KG1 (cell line): ENCODE measurements at places on chromosomes 5 and 9.

GRCh38 chr9:131046093-131046380 lies 37.1 kb downstream of the LAMC3 start:
- DNase-seq, result no peak

GRCh38 chr5:4375640-4376039 lies 764.5 kb upstream of the ADAMTS16 start:
- no peak for DNase-seq

DNA sequence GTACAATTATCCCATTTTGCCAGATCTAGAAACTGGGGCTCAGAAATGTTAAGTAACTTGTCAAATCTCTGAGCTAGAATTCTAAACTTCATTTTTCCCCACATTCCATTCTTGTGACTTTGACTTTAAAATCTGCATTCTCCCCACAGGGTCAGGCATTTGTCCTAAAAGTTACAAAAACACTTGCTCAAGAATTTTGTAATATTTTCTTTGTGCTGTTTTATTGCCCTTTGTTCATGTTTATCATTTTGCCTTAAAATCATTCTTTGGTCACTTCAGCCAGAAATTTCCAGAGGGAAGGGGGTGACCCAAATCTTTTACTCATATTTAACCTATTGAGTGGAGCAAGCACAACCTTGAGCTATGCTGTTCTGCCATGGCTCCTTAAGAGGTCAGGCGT lies 120.1 kb upstream of the CCL21 start:
- DNase-seq, result no peak

DNA sequence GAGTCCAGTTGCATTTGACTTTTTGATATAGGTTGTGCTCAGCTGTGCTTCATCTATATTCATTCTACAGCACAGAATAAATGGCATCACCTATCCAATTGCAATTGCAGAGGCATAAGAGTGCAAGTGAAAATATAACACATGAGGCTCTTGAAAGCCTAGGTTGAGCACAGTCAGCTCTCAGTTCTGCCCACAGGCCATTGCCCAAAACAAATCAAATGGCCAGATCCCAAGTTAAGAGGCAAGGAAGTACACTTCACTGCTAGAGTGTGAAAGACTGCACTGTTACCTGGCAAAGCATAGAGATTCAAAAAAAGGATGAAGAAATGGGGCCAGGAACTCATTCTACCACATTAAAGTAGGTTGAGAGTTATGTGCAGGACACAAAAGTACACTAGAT lies 305.5 kb upstream of the SEMA6A start:
- no peak for DNase-seq

DNA sequence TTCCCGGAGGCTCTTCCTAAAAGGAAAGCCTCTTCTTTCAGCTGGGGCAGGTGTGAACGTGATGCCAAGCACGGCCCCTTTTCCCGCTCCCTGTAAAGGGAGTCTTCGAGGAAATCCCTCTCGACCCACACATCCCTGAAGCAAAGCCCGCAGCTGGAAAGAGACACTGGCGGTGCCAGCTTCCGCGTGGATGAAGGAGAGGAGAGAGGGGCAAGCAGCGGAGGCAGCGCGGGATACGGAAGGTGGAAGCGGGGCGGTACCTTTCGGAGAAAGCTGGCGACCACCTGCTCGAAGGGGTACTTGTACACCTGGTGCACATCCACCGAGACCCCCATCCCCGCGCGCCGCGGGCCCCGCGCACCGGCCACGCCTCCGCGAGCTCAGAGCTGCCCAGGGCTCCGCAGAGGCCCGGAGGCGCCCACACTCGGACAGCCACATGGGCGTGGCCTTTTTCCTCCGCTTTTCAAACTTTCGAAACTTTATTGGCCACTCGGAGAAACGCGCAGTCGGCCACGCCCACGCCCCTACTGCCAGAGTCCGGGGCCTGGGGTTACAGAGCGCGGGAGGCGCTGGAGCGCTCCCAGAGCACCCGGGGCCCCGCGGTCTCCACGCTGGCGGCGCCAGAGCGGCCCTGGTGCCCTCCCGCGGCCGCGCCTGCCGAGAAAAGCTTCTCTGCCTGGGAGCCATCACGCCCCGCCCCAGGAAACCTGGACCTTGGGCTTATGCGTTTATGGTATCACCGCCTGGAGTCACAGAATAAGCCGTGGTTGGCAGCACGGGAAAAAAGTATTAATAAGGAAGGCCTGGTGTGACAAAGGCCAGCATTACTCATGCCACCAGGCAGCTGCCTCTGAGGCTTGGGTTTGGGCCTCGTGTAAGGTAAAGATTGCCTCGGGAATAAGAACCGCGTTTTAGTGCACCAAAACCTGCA lies at the start of gene PRELID2:
TSS of gene PRELID2 (minus strand) at position 426 of the 931 bp plus-strand sequence. CDS start at position 335, 91 bp downstream.
- DNase-seq, result no peak

DNA sequence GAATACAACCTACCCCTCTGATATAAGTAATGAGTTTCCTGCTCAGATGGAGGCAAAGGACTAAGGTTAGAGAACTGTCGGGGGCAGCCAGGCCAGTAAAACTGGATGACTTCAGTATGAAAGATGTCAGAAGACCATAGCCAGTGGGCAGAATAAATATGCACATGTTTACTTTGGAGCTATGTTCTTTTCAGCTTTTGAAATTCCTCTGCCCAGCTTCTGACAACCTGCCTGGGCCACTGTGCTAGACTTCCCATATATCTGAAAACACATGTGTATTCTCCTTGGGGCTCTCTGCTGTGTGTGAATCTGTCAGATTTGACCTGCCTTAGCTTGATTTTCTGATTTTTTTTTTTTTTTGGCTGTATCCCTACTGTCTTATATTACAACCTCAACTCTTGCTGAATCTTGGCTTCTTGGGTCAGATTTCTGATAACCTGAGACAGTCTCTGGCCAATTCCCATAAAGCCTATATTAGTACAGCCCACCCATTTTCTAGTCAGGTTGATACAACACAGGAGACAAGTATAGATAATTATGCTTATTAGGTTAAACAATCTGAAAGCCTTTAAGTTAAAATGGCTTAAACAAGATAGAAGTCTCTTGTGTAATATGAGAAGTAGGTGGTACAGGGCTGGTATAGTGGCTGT lies 76.6 kb upstream of the PRLR start:
- DNase-seq, result no peak

DNA sequence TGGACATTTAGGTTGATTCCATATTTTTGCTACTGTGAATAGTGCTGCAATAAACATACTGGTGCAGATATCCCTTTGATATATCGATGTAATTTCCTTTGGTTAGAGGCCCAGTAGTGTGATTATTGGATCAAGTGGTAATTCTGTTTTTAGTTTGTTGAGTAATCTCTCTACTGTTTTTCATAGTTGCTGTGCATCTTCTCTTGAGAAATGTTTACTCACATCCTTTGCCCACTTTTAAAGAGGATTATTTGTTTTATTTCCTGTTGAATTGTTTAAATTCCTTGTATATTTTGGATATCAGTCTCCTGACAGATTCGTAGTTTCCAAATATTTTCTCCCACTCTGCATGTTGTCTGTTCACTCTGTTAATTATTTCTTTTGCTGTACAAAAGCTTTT lies 352.6 kb upstream of the TARS1 start:
- DNase-seq, result no peak

- no peak for DNase-seq
Observed at GRCh38 chr5:141883184-141883891, 5.1 kb upstream of the PCDH1 start.

DNA sequence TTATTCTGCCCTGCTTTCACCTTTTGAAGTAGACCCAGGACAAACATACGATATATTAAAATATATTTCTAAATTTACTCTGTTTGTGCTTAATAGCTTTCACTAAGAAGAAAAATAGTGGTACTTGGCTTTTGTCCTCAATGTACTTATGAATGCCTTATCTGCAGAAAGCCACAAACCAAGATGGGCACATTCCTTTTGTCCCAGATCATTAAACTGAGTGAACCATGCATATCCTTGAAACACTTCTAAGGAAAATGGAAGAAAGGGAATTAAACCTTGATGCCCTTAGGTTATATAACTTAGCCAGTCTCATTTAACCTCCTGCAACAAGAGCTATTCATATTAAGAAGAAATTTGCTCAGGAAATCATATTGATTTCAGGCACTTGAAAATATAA lies 553.8 kb upstream of the CDH9 start:
- DNase-seq, result no peak

DNA sequence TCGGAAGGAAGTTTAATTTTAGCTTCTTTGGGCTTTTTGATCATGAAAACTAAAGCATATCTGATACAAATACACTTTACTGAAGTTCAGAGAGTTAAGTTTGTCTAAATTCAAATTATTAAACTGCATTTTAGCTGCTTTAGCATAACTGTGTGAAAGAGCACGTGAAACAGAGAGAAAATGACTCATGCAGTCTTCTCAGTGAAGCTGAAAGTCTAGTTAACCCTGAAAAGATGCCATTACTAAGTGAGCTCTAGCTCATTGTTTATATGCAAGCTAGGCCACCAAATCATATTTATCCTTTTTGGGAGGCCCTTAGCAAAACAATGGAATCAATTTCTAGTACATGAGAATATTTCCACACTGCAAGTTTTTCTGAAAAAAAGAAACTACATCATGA lies 27.6 kb downstream of the TPD52L3 start:
- DNase-seq, result no peak

- no peak for DNase-seq
Observed at GRCh38 chr5:169174923-169175322, 126.0 kb downstream of the SLIT3 start.

DNA sequence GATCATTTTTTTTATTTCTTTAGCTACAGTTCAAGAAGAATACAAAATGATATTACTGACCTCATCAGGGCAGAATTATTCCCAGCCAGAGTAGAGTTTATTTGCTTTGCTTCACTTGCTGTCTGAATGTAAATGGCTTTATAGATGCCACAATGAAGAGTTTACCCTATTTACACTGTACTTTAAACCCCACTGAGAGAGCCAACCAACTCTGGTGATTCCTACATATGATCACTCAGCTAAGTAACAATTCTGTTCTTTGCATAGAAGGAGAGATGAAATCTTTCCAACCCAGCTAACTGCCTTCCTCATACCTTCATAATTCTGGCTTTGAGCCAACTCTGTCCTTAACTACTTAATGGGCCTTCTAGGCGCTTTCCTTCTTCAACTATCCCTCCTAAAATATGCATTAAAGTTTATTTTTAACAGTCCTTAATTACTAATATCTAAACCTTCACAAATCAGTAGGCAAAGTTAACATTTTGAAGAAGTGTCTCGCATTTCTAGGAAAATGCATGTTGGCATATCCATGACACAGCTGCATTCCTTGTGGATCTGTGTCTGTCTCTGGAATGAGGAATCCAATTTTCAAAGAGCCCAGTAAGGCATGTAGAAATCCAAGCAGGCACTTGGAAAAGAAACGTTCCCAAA lies 284.8 kb upstream of the GRAMD2B start:
- DNase-seq, result no peak

DNA sequence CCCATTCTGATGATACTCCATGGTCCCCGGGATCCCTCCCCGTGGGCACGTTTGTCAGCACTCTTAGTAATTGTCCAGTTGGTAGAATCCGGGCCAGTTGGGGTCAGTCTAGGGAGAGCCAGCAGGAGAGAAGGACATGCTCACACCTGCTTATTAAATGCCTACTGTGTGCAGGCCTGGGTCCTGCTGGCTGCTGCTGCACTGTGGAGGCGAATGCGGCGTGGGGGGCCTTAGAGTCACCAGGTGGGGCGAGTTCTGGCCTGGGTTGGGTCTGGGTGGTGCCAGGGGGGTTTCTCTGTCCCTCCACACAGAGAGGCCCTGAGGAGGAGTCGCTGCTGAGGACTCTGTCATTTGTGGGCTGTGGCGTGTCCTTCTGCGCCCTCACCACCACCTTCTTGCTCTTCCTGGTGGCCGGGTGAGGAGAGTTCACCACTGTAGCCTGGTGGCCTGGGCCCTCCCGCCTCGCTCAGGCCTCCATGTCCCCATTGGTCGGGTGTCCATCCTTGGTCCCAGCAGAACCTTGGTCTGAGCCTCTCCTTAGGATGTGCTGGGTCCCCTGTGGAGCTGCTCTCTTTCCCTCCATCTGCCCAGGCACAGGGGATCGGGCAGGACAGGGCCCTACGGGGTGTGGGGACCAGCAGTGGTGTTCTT lies 17.3 kb downstream of the ADGRD2 start:
- no peak for DNase-seq

DNA sequence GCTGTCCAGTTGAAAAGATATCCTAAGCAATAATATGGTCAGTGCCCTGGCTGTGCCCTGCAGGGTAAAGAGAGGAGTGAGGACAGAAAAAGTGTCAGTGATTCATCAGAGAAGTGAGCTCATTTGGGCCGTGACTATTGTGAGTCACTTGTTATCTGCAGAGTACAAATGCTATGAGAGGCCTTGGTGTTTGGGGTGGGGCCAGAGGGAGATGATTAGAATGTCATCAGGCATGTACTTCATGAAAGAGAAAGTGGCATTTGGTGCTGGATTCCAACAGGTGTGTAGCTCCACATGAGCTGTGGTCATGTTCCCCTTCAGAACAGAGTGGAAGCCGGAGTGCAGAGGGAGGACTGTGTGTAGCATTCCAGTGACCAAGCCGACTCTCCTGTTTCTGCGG lies 174.1 kb downstream of the KDM4C start:
- DNase-seq, result no peak

DNA sequence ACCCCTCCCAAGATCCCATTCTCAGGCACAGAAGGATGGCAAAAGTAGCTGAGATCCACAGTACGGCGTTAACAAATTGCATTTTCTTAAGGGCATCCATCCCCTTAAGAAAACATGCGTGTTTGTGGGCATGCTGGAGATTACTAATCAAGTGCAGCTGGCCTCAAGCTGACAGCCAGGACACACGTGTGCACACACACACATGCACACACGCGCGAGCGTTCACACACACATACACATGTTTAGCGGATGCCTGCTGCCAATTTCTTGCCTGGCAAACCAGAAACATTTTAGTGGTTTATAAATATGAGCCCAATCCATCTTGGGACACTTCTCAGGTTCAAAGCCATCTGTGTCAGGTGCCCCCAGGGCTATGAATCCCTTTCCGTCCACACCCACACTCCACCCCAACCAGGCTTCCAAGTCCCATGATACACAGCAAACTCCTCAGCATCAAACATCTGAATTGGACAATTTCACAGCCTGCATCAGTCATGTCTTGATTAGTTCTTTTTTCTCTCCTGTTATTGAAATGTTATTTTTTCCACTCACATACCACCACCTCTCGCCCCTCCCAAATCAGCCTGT lies 23.5 kb upstream of the SMIM23 start:
- no peak for DNase-seq

- no peak for DNase-seq
Observed at GRCh38 chr9:16499892-16500291, 370.6 kb downstream of the BNC2 start.
